AML-193 (cell line): ENCODE measurements at places on chromosomes 7 and 10.

GRCh38 chr10:120433141-120433540, 23.9 kb upstream of the PLPP4 start:
- DNase-seq, result no peak

DNA sequence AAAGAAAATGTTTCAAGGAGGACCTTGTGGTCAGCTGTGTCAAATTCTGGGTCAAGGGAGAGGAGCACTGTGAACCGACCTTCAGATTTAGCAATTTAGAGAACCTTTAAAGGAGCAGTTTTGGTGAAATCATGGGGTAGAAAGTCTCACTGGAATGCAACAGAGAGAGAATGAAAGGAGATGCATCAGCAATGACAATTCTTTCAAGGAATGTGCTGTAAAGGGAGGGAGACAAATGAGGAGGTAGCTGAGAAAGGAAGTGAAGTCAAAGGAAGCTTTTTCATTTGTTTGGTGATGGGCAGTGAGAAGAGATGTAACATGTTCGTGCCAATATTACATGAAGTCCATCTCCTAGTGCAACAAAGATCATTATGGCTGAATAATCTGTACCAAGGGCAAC, 166.0 kb downstream of the TSPAN12 start:
- no peak for DNase-seq

DNA sequence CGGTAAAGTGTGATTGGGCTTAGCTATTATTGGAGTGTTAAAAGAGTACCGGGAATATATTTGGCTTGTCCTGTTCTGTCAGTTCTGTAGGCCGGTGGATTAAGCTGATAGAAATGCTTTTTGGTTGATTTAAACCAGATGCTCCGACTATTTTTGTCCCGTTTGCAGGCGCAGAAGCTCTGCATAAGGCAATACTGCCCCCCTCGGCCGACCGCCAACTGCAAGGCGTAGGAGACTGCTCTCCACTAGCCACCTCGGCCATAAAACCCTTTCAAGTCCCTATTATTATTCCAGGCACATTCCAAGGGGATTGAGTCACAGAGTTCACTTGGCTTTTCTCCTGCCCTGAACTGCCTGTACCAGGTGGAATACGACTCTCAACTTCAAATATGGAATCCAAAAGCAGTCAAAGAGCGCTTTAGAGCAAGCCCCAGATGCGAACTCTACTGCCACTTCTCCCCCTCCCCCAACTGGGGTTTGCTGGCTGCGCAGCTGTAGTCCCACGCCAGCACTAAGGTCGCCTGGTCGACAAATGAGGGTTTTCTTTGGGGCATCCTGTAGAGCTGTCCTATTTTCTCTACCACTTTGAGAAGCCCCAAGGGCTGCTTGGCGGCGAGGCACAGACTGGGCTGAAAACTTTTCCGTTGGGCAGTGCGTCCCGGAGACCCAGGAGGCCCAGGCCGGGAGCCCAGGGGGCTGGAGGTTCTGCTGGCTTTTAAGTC, 108.3 kb downstream of the REEP3 start:
- DNase-seq, result peak; percentile 79

DNA sequence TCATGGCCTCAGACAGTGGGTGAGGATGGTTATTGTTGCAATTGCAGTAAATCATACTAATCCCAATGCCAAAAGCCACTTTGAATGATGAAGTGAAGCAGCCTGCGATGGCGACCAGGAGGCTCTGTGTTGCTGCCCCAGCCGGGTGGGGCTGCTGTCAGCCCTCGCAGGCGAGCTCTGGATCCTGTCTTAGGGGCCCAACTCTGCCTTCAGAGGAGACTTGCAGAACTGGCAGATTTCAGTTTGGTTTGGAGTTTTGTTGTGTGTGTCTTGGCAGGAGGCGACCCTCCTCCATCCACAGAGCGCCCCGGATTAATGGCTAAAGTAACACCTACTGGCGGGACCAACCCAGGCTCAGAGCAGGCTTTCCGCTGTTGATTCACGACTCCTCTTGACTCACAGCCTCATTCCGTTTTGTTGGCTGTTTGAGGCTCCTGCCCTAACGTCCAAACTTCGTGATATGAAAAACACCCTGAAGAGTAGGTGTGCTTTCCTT, 67.9 kb upstream of the BMPER start:
- no peak for DNase-seq

GRCh38 chr10:86965986-86966654, 2.2 kb upstream of the ADIRF start:
- DNase-seq, result no peak

GRCh38 chr7:99898836-99899235, 20.5 kb downstream of the TRIM4 start:
- DNase-seq, result no peak

- DNase-seq, result no peak
These were observed 43.7 kb upstream of the NXPH1 start for GRCh38 chr7:8389593-8390261.

- DNase-seq, result no peak
These were observed 200.8 kb upstream of the LRRN3 start for GRCh38 chr7:110890101-110890500.

DNA sequence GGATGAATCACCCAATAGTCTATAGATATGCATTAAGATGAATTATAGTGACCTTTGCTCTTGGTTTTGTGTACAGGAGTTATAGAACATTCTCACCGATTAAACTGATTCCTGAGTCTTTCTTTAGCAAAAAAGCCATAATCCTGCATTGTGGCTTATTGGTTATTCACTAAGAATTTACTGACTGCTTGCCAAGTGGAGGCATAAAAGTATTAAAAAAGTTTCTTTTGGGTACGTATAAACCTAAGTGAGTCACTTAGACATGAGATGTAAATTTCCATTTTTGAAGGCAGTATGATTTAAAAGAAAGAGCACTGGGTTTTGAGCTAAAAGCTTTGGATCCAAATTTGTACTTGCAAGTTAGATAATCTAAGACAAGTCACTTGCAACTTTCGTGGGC, 100.7 kb downstream of the CDK6 start:
- no peak for DNase-seq

GRCh38 chr10:33238643-33239042, 95.8 kb downstream of the NRP1 start:
- DNase-seq, result no peak

DNA sequence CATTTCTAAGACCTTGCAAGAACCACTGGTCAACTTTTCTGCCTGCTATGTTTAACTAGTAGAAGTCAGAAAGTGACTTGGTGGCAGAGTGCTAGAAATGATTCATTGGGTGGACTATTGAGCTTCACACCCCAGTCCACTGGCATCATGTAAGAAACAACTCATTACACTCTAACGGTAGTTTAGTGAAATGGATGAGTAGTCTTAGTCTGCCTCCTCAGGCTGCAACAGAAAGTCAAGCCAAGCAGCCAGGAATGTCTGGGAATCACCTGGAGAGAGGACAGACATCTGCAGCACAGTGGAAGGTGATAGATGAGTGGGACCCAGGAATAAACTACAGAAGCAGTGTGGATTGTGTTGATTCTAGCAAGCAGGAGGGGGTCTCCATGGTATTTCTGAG, 125.4 kb downstream of the AUTS2 start:
- DNase-seq, result no peak

DNA sequence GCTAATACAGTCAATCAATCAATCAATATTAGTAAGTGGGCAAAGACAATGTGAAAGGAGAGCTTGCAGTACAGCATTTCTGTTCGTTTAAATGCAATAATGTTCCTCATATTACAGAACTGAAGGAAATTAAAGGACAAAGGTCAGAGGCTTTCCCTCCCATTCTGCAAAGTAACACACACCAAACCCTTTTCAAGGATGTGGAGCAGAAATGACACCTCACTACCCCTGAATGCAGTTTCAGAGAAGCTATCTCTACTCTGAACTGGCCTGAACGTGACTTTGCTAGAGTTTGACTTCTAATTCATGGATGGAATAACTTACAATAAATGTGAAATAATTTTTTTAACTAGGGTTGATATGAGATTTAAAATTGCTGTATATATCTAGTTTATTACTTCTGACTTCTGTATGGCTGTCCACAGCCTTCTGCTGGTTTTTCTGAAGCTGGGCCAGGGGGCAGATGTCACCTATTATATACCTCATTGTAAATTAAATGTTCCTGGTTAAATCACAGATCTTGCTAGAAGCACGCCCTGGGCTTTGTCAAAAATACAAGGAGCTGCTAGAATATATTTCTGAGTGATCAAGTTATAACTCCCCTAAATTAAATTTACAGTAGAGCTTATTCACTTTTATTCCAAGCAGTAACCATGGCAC, 156.9 kb upstream of the C7orf33 start:
- no peak for DNase-seq

- no peak for DNase-seq
These were observed 148.4 kb upstream of the PRR15 start for GRCh38 chr7:29415215-29415614.

DNA sequence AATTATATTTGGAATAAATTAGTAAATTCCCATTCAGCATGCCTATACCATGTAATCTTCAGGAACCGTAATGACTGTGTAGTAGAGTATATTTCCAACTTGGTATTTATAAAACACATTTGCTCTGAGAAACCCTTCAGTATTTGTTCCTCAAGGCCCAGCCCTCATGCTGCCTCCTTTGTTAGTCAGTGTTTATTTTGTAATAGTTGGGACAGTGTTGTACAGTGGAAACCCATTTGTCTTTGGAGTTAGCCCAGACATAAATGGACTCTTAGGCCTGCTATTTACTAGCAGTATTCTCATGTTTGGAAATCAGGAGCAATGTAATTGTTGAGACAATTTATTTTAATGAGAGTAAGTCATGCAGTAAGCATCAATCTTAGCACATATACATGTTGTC, 686.9 kb downstream of the AUTS2 start:
- DNase-seq, result no peak

DNA sequence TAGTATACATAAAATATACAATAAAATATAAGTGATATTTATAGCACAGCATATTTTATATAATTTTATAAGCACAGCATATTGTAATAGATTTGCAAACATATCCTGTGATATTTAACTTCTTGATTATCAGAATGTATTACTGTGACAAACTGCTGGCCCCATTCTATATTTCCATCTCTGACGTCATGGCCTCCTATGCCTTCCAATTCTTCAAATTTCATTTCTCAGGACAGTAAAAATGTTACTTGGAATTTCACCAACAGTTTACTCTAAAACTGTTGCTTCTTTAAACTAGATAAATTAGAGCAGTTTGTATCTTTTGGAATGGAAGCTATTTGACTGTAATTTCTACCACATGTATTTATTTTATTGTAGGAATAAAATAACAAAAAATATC, 102.5 kb upstream of the SLC25A13 start:
- DNase-seq, result no peak

GRCh38 chr7:113366122-113366521, 247.8 kb upstream of the SMIM30 start:
- DNase-seq, result no peak

- no peak for DNase-seq
These were observed 8.8 kb downstream of the AKAP9 start for GRCh38 chr7:91949221-91950009.

DNA sequence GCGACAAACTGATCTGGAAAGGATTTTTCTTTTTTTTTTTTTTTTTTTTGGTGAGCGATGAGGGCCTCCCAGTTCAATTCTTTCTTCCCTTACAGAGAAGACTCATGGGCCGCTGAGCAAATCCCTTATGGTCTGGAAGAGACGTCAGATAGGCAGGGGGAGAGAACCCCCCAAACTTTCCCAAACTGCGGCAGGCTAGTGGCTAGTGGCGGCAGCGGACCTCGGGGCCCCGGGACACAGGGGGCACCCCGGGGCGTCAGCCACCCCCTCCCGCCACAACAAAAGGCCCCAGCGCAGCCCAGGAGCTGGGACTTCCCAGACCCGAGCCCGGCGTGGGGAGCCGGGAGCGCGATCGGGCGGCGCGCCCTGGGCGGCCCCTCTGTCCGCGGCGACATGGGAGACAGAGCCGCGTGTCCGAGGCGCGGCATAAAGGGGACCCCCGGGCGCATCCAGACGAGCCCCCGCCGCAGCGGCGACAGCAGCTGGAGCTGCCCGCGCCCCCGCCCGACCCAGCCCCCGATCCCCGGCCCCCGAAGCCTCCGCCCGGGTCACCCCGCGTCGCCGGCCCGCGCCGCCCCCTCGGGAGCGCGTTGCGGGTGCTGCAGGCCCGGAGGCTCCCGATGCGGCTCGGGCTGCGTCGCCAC, 755 bp downstream of the FAM171A1 start:
- no peak for DNase-seq

- peak; percentile 49 for DNase-seq
These were observed 220.2 kb downstream of the DGKI start for GRCh38 chr7:137626469-137627067.

DNA sequence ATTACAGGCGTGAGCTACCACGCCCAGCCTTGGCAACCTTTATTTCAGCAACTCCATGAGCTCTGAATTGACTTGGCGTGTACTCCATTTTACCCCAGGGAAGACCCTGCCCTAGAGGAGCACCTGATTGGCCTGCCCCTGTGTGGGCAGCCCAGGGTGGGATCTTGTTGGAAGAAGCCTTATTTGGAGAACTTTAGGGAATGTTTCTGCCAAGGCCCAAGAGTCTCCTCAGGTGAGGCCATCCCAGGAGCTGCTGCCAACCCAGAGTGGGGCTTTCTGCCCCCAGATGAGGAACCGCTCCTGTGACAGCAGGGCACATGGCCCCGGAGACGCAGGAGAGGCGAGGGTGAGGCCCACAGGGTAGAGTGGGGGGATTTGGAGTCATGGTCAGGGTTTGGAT, 42.0 kb downstream of the VWA2 start:
- DNase-seq, result no peak

DNA sequence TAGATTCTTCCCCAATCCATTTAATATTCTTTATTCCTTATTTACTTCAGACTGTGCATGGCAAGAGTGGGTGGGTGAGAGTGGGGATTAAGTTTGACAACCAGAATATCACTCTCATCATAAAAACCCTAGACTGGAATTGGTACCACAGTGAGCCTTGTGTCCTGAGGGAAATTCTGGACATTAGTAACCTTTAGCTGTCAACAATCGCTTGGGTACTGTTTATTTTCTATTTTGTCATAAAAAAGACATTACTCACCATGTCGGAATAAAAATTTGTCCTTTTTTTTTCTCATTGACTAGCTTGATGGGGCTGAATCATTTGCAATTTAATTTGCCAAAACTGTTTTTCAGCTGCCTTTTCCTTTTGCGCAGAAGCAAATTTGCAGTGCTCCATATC, 176.1 kb upstream of the SEMA3C start:
- DNase-seq, result no peak

DNA sequence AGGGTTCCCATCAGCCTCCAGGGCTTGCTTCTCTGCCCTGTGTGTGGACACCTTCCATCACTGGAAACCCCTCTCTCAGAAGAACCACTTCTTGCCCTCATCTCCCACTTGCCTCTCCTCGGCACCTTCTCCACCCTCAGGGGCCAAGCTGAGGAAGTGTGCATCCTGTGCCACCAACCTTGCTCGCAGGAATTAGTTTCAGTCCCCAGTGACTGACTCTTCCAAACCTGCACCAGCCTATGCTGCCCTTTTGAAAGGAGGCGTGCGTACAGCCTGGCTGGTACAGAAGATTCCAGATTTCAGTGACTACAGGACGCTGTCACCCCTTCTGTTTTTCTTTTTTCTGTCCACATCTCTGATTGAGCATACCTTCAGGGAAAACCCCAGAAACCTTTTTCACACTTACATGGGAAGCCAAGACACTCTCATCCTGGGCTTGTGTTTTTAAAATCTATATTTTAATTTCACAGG, 67.1 kb downstream of the IKZF1 start:
- DNase-seq, result no peak
